GM23338 (cell line): ENCODE measurements at places on chromosomes 5 and 9. TPM values are rescaled to one million over a fixed set of nuclear protein-coding genes. Genes with fewer than 3 reads are reported as not detected.

Gene ABLIM3
- 0.19 and 0.31 TPM in 2 replicates for polyA plus RNA-seq

Gene FCN2
- polyA plus RNA-seq = not detected in 2 replicates

Gene SPINK6
- polyA plus RNA-seq = 0.53 TPM in 1 of 2 replicates, not detected in the other

Gene ZFP37
- polyA plus RNA-seq = 1.5 and 2.3 TPM in 2 replicates

Gene MLANA
- polyA plus RNA-seq = 0.38 TPM in 1 of 2 replicates, not detected in the other

Gene ANKRD33B
- 2.7 and 2.9 TPM in 2 replicates for polyA plus RNA-seq

Gene GGTA1
- 0.16 and 0.17 TPM in 2 replicates for polyA plus RNA-seq
